ENCODE measurements at places on chromosomes 13 and 19.

DNA sequence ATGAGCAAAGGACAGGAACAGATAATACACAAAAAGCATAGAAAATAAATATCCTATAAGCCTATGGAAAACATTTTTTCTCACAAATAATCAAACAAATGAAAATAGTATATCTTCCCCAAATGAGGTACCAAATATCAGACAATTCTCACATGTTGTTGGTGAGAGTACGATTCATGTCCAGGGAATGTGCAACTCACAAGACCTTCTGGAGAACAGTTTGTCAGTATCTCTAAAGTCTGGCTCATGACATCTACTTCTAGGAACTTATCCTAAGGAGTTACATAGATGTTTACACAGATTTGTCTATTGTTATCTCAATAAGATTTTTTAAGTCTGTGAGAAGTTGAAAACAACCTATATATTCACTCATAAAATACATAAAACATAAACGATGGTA, 80.3 kb upstream of the ARHGEF7 start:
- DNase-seq = no peak

DNA sequence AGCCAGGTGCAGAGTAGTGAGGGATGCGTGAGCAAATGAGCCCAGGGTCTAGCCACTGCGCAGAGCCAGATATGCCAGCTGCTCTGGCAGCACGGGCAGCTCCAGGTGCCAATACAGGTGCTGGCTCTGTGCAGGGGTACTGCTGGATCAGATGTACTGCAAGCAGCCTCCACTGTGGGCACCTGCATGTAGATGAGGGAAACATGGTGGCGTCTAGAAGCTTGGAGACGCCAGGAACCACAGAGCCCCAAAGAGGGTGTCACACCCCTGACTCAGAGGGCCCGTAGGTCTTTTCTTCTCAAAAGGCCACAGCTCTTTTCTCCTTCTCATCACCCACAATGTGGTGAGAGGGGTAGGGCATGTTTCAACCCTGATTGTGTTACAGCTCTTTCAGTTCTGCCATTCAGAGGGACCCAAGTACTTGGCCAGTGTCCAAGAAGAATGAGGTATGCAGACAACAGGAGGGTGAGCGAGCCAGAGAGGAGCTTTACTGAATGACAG, 244.4 kb upstream of the SLITRK1 start:
- no peak for DNase-seq

- no peak for DNase-seq
These were observed 12.5 kb upstream of the MAP1S start for GRCh38 chr19:17706750-17707181.

- no peak for DNase-seq
These were observed 7.4 kb downstream of the IFNL1 start for GRCh38 chr19:39303373-39304184.

DNA sequence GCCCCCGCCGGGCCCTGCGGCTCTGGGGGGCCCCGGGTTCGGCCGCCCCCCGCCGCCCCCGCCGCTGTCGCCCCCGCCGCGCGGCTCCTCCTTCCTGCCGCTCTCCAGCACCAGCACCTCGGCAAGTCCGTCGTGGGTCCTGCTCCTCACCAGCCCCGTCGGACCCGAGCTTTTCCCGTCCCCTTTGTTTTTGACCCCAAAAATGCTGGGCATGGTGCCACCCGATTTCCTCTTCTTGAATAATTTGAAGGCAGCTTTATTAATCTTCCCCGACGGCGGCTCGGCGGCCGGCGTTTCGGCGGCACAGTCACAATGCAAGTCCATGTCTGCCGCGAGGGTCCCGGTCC, 945 bp downstream of the AMER2 start:
- no peak for DNase-seq

- no peak for DNase-seq
These were observed 177.3 kb upstream of the SERP2 start for GRCh38 chr13:44196196-44196751.

DNA sequence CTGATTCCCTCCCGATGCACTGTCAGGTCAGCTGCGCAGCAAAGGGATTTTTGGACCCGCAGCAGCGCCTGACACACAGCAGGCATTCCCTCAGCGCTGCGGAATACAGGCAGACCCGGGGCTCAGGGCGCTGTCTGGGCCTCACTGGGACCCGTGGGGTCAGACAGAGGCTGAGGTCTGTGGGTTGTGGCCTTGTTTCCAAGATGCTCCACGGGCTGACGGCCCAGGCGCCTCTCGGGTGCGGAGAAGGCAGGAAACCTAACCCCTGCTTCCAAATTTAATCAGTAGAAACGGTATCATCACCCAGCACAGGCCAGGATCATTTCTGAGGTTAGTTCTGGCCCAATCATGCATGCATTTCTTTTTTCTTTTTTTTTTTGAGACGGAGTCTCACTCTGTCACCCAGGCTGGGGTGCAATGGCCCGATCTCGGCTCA, 686 bp upstream of the RNF126 start:
- DNase-seq = no peak

DNA sequence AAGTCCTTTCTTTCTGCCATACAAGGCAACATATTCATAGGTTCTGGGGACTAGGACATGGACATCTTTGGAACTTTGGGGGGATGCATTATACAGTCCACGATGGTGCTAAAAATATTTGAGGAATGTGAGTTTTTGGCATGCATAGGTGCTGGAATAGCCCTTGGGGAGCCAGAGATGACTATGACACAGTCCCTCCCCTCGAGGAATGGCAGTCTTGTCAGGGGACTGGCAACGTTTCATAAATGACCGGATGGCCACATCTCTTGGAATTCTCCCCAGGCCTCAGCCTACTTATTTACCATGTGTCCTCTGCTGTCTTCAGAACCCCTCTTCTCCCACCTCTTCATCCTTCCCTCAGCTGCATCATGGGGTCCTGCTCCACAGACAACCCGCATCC, 13.6 kb downstream of the MEIOSIN start:
- no peak for DNase-seq

Data from pons (tissue), 1 donor.